Fibroblast of skin of left biceps (primary cell): ENCODE measurements at places on chromosomes 16 and 17.

DNA sequence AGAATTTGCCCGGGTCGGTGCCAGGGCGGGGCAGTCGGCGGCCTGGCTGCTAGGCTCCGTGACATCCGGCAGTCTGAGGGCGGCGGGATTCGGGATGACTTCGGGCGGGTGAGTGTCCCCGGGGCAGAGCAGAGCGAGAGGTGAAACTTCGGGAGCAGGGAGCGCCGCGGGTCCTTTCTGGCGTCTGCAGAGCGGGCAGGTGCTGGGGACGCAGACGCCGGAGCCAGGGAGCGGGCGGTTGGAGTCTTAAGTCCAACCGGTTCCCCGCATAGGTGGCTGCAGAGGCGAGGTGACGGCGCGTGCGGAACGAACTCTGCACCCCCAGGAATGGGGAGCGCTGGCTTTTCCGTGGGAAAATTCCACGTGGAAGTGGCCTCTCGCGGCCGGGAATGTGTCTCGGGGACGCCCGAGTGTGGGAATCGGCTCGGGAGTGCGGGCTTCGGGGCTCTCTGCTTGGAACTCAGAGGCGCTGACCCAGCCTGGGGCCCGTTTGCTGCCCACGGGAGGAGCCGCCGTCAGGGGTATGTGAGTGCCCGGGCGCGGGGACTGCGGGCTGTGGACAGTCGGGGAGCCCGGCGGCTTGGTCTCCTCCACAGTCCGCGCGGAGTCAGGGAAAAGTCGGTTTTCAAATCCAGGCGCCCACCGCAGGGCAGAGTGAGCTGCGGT lies at the start of gene B4GALNT2:
B4GALNT2 (plus strand) TSS at position 71 of the 666 bp plus-strand sequence; CDS start at position 95, 24 bp downstream.
- no peak for DNase-seq

- DNase-seq, result no peak
Observed at GRCh38 chr17:61806081-61806828, 57.1 kb downstream of the BRIP1 start.

GRCh38 chr16:22077700-22078313 lies 14.5 kb upstream of the VWA3A start:
- DNase-seq, result no peak

GRCh38 chr17:65774787-65775186 lies 213.3 kb upstream of the AXIN2 start:
- DNase-seq, result no peak

DNA sequence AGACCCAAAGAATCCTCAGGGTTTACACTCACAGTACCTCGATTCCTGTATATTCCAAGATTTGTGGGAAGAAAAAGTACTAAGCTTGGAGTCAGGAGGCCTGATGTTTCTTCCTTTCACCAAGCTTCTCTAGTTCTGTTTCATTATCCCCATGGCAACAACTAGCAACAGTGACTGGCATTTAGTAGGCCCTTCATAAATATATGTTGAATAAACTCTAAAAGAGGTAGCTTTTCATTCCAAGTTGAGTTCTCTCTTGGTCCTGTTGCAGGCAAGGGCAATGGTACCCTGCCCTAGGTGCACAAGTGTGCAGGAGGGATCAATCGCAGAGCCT lies 527 bp upstream of the UBE2Z start:
- DNase-seq, result no peak
